ENCODE measurements at places on chromosomes 11 and 22. TPM values are rescaled to one million over a fixed set of nuclear protein-coding genes. Genes with fewer than 3 reads are reported as not detected.

SPECC1L gene
- polyA plus RNA-seq: 37.0 TPM

OR8K3 gene
- polyA plus RNA-seq: not detected

SCUBE1 gene
- polyA plus RNA-seq: 13.1 TPM

CEND1 gene
- 176 TPM for polyA plus RNA-seq

ALDH3B1 gene
- polyA plus RNA-seq: 4.8 TPM

MMP13 gene
- polyA plus RNA-seq: not detected

CARD18 gene
- not detected for polyA plus RNA-seq

CSNK2A3 gene
- polyA plus RNA-seq: 3.5 TPM

FGF4 gene
- polyA plus RNA-seq: not detected

MUC2 gene
- polyA plus RNA-seq: not detected

TRIM21 gene
- polyA plus RNA-seq: 6.9 TPM

SLC25A18 gene
- polyA plus RNA-seq: 32.6 TPM

TCN1 gene
- not detected for polyA plus RNA-seq

MS4A3 gene
- not detected for polyA plus RNA-seq

LDLRAD3 gene
- polyA plus RNA-seq: 21.6 TPM

TLCD5 gene
- 15.7 TPM for polyA plus RNA-seq

CD3D gene
- polyA plus RNA-seq: not detected

KIRREL3 gene
- polyA plus RNA-seq: 58.1 TPM
